Aorta (tissue), 5 donors: ENCODE measurements at places on chromosomes 7 and 10. TPM values are rescaled to one million over a fixed set of nuclear protein-coding genes. Genes with fewer than 3 reads are reported as not detected.

DNA sequence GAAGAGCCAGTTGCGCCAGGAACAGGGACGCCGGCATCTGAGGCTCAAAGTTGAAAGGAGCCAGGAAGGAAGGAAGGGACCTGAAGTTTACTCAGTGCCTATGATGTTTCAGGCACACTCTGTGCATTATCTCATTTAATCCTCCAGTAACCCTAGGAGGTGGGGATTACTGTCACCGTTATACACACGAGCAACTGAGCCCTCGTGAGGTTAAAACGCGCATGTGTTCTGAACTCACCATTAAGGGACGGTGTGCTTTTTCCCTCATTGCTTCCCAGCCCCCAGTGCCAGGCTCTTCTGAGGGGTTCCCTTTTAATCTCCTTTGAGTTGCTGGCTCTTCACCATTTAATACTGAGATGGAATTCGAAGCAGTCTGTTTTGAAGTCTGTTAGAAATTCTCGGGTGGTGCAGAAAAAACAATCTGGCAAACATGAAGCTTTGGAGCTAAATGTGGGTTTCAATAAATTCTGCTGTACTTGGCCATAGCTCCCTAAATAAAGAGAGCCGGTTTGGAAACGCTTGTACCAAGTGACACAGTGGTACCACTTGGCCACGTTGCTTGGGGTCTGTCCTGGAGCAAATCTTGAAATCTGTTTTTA lies 102.2 kb downstream of the TAX1BP1 start:
- H3K27me3 ChIP-seq, result no peaks in the 10 kb centered on the region
- DNase-seq, result no peak
- no peak overlapping the region for H3K27ac ChIP-seq
- no peak overlapping the region for H3K4me3 ChIP-seq
- peaks cover 3% of the 10 kb centered on the region for H3K36me3 ChIP-seq
- no peaks in the 10 kb centered on the region for H3K4me1 ChIP-seq

DNA sequence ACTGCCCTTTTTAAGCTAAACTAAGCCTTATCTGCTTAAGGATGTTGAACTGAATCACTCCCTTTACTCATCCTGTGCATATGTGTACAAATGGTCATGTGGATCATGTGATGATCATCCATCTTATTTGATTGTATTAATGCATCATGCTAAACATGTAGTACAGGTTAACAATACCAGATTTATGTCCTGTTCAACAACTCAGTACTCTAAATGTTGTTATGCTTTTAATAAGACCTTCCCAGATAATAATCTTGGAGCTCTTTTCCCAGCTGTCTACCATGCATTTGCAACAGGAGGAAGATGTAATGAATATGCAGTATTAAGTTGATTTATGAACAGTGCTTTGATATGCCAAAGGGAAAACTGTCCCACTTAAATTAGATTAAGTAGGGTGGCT lies 318.0 kb downstream of the BICC1 start:
- H3K27me3 ChIP-seq, result no peaks in the 10 kb centered on the region
- no peaks in the 10 kb centered on the region for H3K36me3 ChIP-seq
- no peak overlapping the region for H3K27ac ChIP-seq
- H3K4me3 ChIP-seq, result no peak overlapping the region
- no peaks in the 10 kb centered on the region for H3K4me1 ChIP-seq

DNA sequence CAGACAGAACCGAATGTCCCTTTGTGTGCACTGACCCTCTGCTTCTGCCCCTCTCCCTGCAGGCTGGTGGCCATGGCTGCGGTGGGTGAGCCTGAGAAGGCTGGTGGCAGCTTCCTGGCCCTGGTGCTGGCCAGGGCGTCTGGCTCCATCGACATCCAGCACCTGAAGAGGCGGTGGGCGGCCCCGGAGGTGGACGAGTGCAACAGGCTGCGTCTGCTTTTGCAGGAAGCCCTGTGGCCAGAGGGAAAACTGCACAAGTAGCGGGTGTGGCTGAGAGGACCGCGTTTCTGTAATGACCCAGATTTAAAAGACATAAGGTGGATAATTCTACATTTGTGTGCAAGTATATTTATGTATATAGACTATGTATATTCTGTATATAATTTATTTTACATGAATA lies 89.2 kb downstream of the DYNC2I1 start:
- H3K27me3 ChIP-seq, result no peaks in the 10 kb centered on the region
- DNase-seq, result no peak
- no peaks in the 10 kb centered on the region for H3K36me3 ChIP-seq
- no peaks in the 10 kb centered on the region for H3K4me1 ChIP-seq

DNA sequence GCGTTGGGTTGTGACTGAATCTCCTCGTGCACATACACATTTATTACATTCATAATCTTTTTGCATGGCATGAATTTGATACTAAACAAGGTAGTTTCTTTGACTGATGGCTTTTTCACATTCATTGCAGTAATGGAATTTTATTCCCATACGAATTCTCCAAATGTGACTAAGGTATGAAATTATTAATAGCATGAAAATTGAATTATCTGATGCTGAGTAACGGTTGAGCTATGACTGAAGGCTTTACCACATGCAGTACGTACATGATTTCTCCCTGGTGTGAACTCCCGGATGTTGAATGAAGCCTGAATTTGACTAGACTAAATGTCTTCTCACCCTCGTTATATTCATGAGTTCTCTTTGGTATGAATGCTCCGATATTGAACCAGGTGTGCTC lies 104.4 kb upstream of the C1GALT1 start:
- H3K36me3 ChIP-seq, result no peaks in the 10 kb centered on the region
- no peaks in the 10 kb centered on the region for H3K4me1 ChIP-seq
- no peak for DNase-seq
- H3K27me3 ChIP-seq, result no peaks in the 10 kb centered on the region

- H3K36me3 ChIP-seq, result peaks cover 4% of the 10 kb centered on the region
- no peaks in the 10 kb centered on the region for H3K27me3 ChIP-seq
- H3K27ac ChIP-seq, result no peak overlapping the region
Observed at GRCh38 chr10:94462130-94462529, 59.8 kb downstream of the TBC1D12 start.

DNA sequence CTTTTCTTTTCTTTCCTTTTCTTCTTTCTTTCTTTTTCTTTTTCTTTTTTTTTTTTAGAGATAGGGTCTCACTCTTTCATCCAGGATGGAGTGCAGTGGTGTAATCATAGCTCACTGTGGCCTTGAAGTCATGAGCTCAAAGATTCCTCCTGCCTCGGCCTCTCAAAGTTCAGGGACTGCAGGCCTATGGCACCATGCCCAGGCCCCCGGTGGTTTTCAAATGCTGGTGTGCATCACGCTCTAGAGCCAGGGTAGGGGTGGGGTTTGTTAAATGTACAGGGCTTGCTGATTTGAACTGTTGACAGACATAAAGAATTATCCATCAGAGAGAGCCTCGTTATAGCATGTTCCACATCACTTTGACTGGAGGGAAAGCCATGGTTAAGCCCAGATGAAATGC lies 5.8 kb downstream of the MINDY4 start:
- no peaks in the 10 kb centered on the region for H3K4me1 ChIP-seq
- H3K27ac ChIP-seq, result no peak overlapping the region
- H3K27me3 ChIP-seq, result no peaks in the 10 kb centered on the region
- DNase-seq, result no peak

- peak; percentile 42 for DNase-seq
- no peak overlapping the region for H3K27ac ChIP-seq
- no peak overlapping the region for H3K4me3 ChIP-seq
- no peaks in the 10 kb centered on the region for H3K27me3 ChIP-seq
Observed at GRCh38 chr7:44112997-44113763, 9.0 kb downstream of the AEBP1 start.

DNA sequence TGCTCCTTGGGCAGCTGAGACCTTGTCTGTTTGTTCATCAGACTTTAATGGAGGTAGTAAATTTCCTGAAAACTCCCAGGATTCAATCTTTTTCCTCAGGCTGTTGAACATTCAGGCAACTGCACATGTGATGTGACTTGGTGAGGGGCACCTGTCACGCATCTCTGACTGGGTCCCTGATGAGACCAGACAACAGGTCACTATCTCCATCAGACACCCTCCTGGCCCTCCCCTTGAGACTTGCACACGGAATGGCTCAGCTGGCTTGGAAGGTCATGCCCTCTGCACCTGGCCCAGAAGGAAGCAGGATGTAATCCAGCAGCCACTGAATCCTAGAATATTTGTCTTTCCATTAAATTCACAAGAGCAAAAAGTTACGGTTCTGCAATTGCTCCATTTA lies 15.9 kb downstream of the AQP1 start:
- H3K27me3 ChIP-seq, result no peaks in the 10 kb centered on the region
- H3K27ac ChIP-seq, result no peak overlapping the region
- H3K4me1 ChIP-seq, result no peaks in the 10 kb centered on the region
- H3K4me3 ChIP-seq, result no peak overlapping the region
- DNase-seq, result no peak
- peaks cover 16% of the 10 kb centered on the region for H3K36me3 ChIP-seq

GRCh38 chr7:103418241-103418640 lies 27.8 kb downstream of the SLC26A5 start:
- H3K27ac ChIP-seq, result no peak overlapping the region
- DNase-seq, result no peak
- no peaks in the 10 kb centered on the region for H3K4me1 ChIP-seq

- H3K27me3 ChIP-seq, result no peaks in the 10 kb centered on the region
- DNase-seq, result no peak
- H3K4me1 ChIP-seq, result no peaks in the 10 kb centered on the region
- H3K27ac ChIP-seq, result no peak overlapping the region
Observed at GRCh38 chr7:36795451-36796021, 71.2 kb upstream of the AOAH start.

- H3K4me1 ChIP-seq, result no peaks in the 10 kb centered on the region
- no peaks in the 10 kb centered on the region for H3K36me3 ChIP-seq
- DNase-seq, result peak; percentile 65
- H3K4me3 ChIP-seq, result no peak overlapping the region
- H3K27me3 ChIP-seq, result no peaks in the 10 kb centered on the region
Observed at GRCh38 chr7:2934984-2935740, 91.1 kb upstream of the GNA12 start.

GRCh38 chr7:107690611-107691010 lies 30.0 kb downstream of the SLC26A4 start:
- H3K4me1 ChIP-seq, result peaks cover 6% of the 10 kb centered on the region
- no peak overlapping the region for H3K4me3 ChIP-seq
- no peak overlapping the region for H3K27ac ChIP-seq
- H3K27me3 ChIP-seq, result no peaks in the 10 kb centered on the region

DNA sequence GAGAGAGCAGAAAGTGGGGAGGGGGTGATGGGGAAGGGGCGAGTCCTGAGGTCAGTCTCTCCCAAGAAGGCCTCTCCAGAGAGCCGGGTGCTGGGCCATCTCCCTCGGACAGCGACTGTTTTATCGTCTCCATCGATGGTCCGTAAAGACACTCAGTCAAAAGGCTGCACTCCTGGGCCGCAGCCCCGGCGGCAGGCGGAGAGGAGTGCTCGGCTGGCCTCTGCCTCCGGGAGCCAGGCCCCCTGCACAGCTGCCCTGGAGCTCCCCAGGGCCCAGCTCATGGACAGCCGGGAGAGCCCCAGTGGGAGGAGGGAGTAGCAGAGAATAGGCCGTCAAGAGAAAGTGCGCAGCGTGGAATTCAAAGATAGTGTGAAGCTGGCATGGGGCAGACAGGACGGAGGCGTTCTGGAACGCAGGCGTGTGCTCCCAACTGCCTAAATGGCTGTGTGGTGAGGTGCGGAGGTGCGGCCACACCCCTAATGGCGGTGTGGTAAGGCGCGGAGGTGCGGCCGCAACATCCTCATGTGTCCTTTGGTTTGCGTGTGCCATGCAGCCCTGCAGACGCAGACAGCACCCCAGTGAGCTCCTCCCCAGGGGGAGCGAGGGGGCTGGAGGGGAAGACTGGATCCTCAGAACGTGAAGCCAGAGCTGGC lies 477.5 kb upstream of the FOXK1 start:
- no peaks in the 10 kb centered on the region for H3K4me1 ChIP-seq
- no peak overlapping the region for H3K27ac ChIP-seq
- no peaks in the 10 kb centered on the region for H3K27me3 ChIP-seq

- DNase-seq, result no peak
- H3K27me3 ChIP-seq, result no peaks in the 10 kb centered on the region
- H3K36me3 ChIP-seq, result no peaks in the 10 kb centered on the region
- no peak overlapping the region for H3K27ac ChIP-seq
- no peak overlapping the region for H3K4me3 ChIP-seq
Observed at GRCh38 chr10:13066527-13066926, 33.4 kb upstream of the OPTN start.

DNA sequence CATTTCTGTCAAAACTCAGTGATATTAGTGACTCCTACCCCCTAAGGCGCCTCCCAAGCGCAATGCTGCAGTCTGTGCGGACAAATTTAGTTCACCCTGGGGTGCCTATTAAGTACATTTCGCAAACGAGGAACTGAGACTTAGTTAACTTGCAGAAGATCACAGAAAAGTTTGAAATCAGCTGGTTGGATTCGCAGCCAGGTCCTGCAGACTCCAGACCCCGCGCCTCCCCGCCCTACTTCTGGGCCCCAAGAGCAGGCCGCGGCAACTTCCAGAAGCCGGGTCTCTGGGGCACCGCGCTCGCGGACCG lies 588 bp downstream of the CYREN start:
- no peak for DNase-seq
- no peaks in the 10 kb centered on the region for H3K27me3 ChIP-seq
- H3K27ac ChIP-seq, result peak overlapping the region; percentile 36

Gene OR9A2
- not detected for total RNA-seq

Gene CRPPA
- 2.4 TPM for total RNA-seq

Gene LIPJ
- not detected for total RNA-seq

Gene LAMB1
- total RNA-seq, result 120 TPM

Gene TSPAN13
- 8.5 TPM for total RNA-seq

Gene RNLS
- 6.1 TPM for total RNA-seq

Gene PON3
- total RNA-seq, result 0.55 TPM

Gene KLF14
- 0.12 TPM for total RNA-seq
